ENCODE measurements at places on chromosomes 12 and 14.
A peak's percentile ranks its signal among the peaks of the same experiment; 100 is the strongest.

DNA sequence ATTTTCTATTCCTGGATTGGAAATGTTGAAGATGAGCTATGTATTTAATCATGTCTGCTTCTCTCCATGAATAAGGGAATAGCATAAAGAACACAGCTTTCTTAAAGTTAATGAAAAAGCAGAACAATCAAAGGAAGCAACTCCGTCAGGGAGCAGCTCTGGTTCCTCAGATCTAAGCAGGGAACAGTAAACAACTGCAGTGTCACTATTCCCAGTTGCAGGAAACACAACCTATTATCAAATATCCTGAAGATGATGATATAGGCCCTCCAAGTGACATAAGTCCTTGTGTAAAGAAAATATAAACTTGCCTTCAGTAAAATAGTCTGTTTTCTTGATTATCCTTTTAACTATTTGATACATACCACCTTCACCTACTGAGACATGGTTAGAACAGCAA is 228.1 kb downstream of the KCNC2 start:
- no peak for DNase-seq

DNA sequence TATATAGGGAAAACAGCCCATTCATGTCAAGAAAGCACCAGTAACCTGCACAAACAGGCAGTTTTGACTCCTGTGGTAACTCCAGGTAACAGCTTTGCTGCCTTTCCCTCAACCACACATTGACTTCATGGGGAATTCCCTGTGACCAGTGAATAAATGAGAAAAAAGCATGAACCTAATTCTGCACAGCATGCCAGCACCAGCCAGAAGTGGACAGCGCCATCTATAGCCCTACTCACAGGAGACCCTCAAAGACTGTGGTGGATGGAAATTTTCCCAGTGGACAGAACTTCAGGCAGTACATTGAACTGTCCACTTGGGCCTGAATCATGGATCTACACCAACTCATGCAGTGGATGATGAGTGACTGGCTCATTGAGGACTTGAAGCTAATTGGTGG is 152.1 kb downstream of the SLC8A3 start:
- DNase-seq = no peak

GRCh38 chr14:51871846-51872245 is 11.4 kb downstream of the GNG2 start:
- no peak for DNase-seq

- DNase-seq = peak; percentile 63
Measured at GRCh38 chr12:69052613-69053408, 119.8 kb upstream of the CPM start.

- peak; percentile 11 for DNase-seq
Measured at GRCh38 chr14:26531894-26532293, 65.9 kb downstream of the NOVA1 start.

- DNase-seq = no peak
Measured at GRCh38 chr12:68870443-68870842, 62.5 kb downstream of the MDM2 start.

- DNase-seq = no peak
Measured at GRCh38 chr12:10341892-10342509, 34.3 kb downstream of the KLRD1 start.

- DNase-seq = no peak
Measured at GRCh38 chr14:49940808-49941421, 48.0 kb downstream of the ARF6 start.

DNA sequence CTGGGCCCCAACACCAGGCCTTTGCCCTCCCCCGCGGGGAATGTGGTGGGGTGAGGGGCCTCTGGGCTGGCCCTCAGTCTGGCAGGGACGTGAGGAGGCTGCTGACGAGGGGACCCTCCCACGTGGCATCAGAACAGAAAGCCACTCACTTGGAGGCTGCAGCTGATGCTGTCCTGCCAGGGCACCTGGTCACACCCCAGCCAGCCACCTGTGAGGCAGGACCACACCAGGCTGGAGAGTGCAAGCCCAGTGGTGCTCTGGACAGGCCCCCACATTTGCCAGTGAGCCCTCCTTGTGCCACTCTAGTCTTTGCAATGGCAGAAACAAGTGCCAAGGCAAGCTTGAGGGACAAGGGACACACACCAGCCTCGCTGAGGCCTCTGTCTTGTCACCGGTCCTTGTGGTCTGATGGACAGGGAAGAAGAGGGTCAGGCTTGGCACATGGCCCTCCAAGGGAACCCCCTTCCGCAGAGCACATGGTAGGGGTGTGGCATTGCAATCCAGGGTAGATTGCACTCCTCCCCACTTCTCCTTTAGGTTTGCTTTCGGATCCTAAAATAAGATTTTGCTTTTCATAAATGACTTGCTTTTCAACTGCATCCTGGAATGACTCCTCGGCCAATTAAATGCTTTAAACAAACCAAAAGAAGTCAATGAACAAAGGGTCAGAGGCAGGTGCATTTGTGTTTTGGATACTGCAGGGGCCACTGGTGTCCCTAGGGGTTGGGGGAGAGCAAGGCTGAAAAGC is 53.7 kb downstream of the CCDC88C start:
- DNase-seq = no peak

GRCh38 chr12:104964167-104964855 is 6.2 kb upstream of the SLC41A2 start:
- no peak for DNase-seq

DNA sequence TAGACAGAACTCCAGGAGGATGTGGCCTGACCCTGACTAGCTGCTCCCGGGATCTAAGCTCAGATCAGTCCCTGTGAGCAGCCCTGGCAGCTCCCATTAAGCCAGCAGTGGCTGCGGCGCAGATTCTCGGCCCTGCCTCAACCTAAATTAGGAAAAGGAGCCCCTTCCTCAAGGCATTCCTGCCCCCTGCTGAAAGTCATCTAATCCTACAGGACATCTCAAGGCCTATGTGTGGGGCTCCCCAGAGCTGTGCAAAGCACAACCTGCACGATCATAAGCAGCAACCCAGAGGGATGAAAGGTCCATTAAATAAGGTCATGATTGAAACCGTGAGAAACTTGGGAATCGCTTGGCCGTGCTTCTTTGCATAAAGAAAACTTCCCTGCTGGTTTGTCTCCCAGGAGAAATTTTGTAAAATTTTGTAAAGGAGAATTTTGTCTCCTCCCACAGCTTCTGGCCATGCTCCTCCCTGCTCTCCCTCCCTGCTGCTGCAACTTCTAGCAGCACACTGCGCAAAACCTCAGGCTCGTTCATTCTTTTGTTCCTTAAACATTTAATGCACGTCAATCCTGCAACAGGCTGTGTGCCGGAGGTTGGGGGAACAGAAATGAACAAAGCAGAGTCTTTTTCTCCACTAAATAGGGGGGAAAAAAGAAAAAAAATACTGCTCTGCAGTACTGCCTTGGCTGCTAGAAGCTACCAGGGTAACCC is 96.6 kb upstream of the SLC35F4 start:
- DNase-seq = no peak

DNA sequence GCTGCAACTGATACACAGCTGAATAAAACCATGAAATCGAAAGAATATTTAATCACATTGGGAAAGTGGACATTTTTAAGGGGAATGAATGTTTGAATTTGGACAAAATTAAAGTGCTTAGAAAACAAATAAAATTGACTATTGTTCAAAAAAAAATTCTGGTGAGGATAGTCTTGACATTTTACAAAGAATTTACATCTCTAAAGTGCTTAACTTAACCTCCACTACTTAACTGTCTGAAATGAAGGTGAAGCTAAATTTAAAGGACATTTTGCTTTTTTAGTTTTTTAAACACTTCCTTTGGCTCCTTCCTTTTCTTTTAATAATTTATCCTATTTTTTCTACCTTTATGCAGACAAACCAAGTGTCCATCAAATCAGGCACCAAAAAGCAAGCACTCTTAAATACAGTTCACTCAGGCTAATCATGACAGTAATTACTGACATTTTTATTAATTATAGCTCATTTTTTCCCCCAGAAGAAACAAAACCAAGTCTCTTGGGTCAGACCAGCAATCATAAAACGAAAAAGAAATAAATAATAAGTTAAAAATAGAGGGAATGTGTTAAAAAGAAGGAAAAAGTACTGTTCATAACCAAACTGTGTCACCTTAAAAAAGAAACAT is 5.7 kb upstream of the CCND2 start:
- no peak for DNase-seq

DNA sequence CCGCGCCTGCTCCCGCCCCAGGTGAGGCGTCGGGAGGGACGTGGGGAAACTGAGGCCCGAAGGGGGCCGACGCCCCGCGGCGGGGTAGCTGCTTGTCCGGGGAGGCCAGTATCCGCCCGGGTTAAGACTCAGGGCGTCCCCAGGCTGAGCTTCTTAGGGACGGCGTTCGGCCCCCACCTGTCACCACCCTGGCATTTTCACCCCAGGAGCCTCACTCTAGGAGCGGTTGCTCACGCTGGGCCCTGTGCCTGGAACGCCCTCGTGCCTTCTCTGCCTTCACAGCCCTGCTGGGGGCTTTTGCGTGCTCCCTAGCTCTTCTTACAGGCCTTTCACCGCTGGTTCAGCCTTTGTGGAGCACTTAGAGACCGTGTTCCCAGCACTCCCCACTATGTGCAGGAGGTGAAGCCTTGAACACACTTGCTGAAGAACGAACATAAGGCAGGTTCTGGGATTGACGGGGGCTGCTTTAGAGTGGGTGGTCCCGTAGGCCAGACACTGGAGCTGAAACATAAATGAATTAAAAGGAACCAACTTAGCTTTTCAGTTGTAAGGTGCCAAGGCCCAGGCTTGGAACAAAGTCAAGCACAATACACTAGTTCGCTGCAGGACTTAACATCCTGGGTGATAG is 601 bp downstream of the ZNF839 start:
- no peak for DNase-seq

- DNase-seq = no peak
Measured at GRCh38 chr12:31815096-31815495, 86.3 kb upstream of the AMN1 start.

DNA sequence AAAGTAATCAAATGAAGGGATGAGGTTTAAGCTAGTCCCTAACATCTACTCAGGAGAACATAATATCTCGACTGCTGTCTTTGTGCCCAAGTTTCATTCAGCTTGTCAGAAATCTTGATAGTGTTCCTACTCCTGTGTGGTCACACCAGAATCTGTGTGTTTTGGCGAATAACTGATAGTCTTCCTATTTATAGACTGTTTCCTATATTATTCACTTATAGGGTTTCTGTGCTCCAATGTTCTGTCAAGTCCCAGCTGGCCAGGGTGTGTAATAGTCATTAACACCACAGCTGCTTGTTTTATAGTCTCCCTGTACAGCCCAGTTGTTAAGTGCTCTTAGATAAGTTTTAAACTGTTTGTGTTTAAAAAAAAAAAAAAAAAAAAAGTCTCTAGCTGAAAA is 45.9 kb downstream of the GPR135 start:
- DNase-seq = no peak

DNA sequence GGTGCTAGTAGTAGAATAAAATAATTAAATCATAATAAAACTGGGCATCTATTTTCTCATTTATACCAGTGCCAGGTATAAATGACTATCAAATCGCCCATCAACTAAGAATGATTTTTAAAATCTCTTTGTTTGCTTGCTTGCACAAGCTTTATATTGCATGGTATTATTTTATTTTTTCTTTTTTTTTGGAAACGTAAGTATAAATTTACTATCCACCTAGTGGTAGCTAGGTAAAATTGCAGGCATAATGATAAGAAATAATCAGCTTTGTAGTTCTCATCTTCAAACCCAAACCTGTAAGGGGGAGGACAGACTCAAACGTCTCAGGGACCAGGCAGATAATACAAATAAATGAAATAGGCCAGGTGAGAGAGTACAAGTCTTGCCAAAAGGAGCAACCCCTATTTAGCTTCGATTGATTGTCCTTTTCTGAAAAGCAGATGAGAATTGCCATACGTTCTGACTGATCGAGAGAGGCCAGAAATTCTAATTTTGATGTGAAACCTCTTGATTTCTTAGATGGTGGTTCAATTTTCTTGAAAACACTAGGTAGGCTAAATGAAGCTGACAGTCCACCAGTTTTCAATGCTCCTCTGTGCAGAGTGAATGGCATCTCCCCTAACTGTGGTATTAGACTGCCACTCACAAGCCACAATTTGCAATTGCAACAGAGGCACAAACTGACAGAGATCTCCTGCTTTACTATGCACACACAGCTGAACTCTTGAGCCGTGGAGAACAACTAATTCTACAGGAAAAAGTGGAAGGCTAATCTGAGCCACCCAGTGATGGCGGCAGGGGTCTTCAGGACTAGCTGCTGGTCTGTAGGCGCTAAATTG is 189.3 kb downstream of the DACT1 start:
- no peak for DNase-seq

- no peak for DNase-seq
Measured at GRCh38 chr14:53519137-53519536, 366.0 kb upstream of the DDHD1 start.

- DNase-seq = peak; percentile 70
Measured at GRCh38 chr14:104181761-104182530, 43.6 kb downstream of the KIF26A start.

DNA sequence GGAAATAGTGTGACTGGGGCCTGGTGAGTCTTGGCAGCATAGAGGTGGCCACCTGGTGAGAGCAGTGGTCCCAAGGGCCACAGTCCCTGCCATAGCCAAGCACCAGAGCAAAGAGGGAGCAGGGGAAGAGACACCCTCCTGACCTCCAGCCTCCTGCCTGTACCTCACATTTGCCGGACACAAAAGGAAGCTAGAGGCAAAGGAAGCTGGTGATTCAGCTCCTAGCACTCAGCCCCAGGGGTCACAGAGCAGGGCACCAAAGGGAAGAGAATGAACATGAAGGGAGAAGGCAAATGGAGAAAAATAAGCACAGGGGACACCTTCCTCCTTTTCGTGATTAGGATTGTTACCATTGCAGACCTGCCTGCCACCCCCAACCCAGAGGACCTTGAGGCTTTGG is 216.8 kb downstream of the ZFP36L1 start:
- no peak for DNase-seq

- no peak for DNase-seq
Measured at GRCh38 chr14:56115334-56115870, 2.8 kb upstream of the PELI2 start.

- DNase-seq = no peak
Measured at GRCh38 chr14:49512571-49512970, 73.6 kb downstream of the RPS29 start.

GRCh38 chr14:53367644-53368026 is 214.5 kb upstream of the DDHD1 start:
- DNase-seq = no peak

GRCh38 chr14:19799880-19800279 is 3.7 kb upstream of the OR4N2 start:
- DNase-seq = no peak

DNA sequence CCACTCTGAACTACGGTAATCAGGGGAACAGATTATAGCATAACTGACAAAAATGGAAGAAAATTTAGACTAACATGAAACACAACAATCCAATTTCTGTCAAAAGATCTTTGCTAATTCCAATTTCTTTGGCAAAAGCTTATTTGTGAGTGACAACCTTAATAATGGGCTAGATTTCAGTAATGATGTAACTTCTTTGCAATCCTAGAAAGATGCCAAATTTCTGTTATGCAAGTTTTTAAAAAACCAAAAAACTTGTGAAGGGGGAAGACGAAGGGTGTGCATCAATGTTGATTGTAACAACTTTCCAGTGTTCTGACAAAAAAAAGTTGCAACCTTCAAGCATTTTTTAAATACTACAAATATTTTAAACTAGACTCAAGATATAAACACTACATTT is 59.9 kb downstream of the DICER1 start:
- DNase-seq = no peak

- peak; percentile 45 for DNase-seq
Measured at GRCh38 chr12:124939079-124939420, 24.6 kb upstream of the UBC start.

- DNase-seq = peak; percentile 18
Measured at GRCh38 chr14:50964683-50965390, 20.6 kb upstream of the PYGL start.

- DNase-seq = no peak
Measured at GRCh38 chr14:90627478-90627877, 188.8 kb downstream of the TTC7B start.

All from RWPE1 (cell line).